ENCODE measurements at places on chromosomes 12 and 14.
A peak's percentile ranks its signal among the peaks of the same experiment; 100 is the strongest.

GRCh38 chr14:95519699-95520098 is 3.2 kb upstream of the SYNE3 start:
- peak; percentile 47 for DNase-seq

GRCh38 chr12:108231109-108231905 is 102.2 kb downstream of the WSCD2 start:
- no peak for DNase-seq

DNA sequence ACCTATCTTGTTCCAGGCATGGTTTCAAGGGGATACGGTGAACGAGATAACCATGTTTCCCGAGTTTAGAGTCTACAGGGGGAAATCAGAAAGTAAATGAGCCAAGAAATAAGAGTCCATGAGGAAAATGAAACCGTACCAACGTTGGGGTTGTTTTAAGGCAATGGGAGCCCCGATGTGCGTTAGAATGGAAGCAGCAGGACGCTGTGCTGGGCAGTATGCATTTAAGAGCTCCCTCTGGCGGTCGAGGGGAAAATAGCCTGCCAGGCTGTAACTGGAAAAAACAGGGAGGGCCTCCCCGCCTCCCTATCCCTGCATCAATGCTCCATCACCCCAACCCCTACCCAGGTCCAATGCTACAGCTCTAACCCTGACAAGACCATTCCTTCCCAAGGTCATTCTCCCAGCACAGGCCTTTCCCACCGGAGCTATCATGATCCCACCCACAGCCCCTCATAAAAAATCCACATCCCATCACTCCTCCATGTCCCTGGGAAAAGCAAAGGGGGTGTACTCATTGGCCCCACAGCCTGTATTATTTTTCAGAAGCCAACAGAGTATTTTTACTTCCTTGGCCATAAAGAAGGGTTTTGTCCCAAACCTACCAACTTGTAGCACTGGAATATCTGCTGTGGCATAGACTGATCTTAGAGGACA is 226.3 kb upstream of the NOS1 start:
- DNase-seq, result peak; percentile 65

DNA sequence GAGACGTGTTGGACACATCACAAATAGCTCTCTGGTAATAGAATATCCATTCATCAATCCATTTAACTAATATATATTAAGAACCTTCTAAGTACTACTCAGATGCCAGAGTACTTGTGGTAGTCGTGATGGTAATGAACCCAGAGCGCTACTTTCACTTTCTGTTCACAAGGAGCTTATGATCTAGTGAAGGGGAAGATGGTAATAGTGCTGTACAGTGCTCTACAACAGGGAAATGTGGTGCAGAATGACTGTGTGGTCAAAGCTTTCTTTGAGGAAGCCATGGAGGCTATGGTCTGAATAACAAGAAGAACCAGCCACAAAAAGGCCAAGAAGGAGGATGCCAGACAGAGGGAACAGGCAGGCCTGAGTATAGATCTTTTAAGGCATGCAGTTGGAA is 212.0 kb downstream of the PTPRO start:
- DNase-seq, result no peak

DNA sequence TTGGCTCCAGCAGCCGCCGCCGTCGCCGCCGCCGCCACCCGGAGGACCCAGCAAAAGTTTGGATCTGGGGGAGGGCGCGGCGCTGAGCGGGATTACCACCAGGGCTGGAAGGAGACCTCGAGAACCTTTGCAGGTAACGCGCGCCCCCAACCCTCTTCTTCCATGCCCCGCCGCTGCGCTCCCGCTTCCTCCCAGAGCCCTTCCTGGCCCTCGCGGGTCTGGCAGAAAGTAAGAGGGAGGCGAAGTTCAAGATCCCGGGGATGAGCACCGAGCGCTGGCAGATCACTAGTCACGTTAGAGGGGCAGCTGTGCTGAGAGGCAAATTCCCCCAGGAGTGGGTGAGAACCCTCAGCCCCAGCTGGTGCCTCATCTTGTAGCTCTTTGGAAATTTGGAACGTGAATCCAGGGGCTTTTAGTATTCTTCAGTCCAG is 3.9 kb downstream of the FLRT2 start:
- DNase-seq, result peak; percentile 25

DNA sequence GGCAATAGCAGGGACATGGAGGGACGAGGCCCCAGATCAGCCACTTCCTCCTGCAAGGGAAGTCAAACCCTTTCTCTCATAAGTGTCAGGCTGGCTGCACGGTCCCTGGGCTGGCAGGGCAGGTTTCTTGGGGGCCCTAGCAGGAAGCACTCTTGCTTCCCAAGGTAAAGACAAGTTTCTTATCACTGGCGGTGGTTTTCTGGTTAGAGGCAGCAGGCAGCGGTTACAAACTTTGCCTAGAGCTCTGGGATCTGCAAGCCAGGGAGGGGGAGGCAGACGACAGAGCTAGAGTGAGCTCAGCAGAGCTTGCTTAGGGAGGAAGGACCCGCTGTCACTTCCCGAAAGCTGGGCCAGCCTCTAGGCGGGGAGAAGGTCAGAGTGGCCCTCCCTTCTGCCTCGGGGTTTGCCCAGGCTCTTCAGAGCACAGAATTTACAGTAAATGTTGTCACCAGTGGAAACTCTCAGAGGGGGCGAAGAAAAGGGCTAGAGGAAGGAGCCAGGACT is 20.4 kb downstream of the BATF start:
- peak; percentile 40 for DNase-seq

- DNase-seq, result no peak
Measured at GRCh38 chr14:59484639-59485175, 390 bp downstream of the JKAMP start.

DNA sequence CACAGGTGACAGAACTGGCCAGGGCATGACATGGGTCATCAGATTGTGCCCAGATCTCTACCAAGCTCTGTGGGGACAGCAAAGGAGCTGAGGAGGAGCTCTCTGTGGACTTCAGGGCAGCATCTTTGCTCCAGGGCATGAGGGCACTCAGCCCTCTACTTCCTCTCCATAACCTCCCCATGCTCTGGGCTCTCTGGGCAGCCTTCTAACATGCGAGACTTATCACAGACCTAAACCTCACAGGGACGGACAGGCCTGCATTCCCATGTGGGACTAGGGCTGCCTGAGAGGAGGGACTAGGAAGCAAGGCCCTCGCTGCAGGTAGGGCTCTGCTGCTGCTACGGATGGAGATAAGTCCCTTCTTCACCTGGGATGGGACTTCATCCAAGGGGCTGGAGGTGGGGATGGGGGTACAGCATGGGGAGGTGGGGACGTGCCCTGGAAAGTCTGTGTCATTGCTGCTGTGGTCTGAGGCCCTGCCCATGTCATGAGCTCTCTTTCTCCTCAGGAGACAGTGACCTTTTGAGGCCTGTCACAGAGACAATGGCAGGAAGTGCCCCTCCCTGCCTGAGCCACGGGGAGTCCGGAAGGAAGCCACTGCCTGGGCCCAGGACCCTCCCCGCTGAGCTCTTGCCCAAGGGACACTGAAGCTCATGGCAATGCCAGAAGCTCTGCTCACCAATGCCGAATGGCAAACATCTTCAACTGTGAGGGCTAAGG is 44.1 kb downstream of the PITPNM2 start:
- DNase-seq, result no peak

- no peak for DNase-seq
Measured at GRCh38 chr14:34147461-34147860, 196.6 kb upstream of the EGLN3 start.

DNA sequence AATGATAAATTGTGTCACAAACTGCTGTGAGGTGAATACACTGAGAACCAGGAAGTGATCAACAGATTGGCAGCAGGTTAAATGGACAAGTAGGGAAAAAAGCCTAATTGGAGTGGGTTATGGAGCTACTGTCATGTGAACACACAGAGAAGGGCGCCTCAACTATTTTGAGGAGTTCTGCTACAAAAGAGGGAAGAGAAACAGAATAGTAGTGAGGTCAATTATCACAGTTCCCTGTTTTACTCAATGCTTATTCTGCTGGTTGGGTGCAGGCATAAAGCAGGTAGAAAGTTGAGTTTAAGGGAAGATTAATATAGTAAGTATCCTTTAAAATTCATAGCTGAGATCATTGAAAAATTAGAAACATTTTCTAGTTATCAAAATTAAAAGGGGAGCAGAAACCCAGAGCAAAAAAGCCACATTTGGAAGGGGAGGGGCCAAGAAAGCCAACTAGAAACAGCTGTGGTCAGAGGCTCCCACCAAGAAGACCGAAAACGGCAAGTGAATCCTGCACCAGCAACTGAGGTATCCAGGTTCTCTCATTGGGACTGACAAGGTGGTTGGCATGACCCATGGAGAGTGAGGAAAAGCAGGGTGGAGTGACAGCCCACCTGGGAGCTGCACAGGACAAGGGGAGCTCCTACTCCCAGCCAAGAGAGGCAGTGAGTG is 105.7 kb downstream of the ZC3H14 start:
- no peak for DNase-seq

- peak; percentile 82 for DNase-seq
Measured at GRCh38 chr12:12788675-12789368, 3.4 kb downstream of the APOLD1 start.

- peak; percentile 56 for DNase-seq
Measured at GRCh38 chr14:58151133-58152013, 640 bp downstream of the ARMH4 start.

GRCh38 chr12:68259318-68259940 is 6.0 kb upstream of the IL22 start:
- no peak for DNase-seq

DNA sequence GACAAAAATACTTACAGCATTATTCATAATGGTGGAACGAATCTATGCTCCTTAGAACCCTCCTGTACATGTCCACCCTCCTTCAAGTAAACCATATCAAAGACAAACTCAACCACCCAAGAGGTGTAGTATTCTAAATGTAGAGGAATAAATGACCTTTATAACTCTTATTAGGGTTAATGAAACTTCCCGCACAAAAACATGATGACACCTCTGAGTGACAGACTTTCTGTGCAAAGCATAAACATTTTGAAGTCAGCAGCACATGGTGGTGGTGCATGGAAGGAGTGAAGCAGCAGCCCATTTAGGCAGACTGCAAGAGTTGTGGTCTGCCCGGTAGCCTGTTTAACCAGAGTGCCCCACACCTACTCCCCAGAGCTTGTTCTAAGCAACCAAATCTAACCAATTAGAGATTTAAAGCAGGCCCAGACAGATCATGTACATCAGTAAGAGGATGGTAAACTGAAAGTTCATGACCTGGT is 615 bp upstream of the ASB8 start:
- DNase-seq, result no peak

- DNase-seq, result peak; percentile 54
Measured at GRCh38 chr14:34911209-34912150, 36.3 kb upstream of the BAZ1A start.

GRCh38 chr14:90726656-90727055 is 89.6 kb downstream of the TTC7B start:
- DNase-seq, result peak; percentile 75

DNA sequence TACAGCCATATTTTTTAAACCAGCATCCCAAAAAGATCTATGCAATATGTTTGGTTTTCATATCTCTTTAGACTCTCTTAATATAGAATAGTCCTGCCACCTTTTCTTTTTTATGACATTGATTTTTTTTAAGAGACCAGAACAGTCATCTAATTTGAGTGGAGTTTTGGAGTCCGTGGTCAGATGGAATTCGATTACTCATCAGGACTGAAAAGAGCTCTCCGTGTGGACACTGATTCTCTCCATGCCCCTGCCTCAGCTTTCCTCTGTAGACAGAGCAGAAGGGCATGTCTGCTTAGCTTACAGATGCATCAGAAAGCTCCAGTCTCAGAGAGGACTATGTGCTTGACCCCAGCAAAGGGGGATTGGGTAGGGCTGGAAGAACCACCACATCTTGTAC is 27.8 kb downstream of the SMCO2 start:
- DNase-seq, result no peak

- DNase-seq, result no peak
Measured at GRCh38 chr12:104280111-104280510, 23.4 kb upstream of the EID3 start.

- peak; percentile 79 for DNase-seq
Measured at GRCh38 chr12:57764662-57765002, 2.2 kb downstream of the CYP27B1 start.

- DNase-seq, result no peak
Measured at GRCh38 chr12:87096082-87096585, 839.9 kb upstream of the MGAT4C start.

GRCh38 chr12:86233126-86233525 is 23.1 kb downstream of the MGAT4C start:
- DNase-seq, result no peak

GRCh38 chr14:68784226-68784910 is 8.5 kb downstream of the ZFP36L1 start:
- peak; percentile 23 for DNase-seq

DNA sequence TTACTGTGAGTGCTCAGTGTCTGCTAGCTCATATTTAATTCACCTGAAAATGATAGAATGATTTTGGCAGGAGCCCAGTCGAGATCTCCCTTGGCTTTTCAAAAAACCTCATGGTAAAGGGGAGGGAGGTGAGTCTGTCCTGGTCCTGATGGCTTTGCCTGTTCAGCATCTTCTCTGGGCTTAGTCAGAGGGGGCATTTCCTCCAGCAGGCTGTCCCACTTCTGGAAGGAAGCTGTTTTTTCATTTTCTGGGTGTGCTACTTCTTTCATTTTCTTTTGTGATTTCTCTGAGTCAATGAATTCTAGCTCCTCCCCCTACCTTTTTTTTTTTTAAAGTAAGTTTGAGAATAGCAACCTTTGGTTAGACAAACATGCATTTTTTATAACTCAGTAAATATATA is 58.8 kb downstream of the TMX1 start:
- DNase-seq, result no peak

- no peak for DNase-seq
Measured at GRCh38 chr12:47801904-47802246, 17.8 kb downstream of the HDAC7 start.

- no peak for DNase-seq
Measured at GRCh38 chr12:27653661-27654060, 42.6 kb upstream of the REP15 start.

DNA sequence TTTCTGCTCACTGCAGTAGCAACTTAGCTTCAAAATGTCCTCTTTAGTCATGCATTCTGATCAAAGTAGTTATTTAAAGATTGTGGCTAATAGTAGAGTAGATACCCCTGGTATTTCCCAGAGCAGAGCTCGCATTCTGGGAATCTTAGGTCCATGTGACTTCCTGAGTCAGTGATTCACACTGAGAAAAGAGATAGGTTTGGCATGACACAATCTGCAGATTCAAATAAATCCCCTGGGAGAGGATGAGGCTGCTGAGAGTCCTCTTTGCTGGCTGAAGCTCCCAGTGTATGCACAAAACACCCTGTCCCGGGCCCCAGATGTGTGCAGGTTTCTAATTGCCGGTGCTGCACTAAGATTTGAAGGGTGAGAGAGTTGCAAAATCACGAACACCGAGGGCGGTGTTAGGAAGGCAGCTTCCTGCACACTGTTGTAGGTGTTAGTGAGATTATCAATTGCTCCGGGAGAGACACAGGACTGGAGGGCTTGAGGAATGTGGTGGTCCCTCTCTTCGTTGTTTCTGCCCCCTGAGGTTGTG is 233.2 kb downstream of the NRXN3 start:
- no peak for DNase-seq

- DNase-seq, result no peak
Measured at GRCh38 chr14:65170768-65171507, 68.6 kb upstream of the MAX start.

GRCh38 chr12:13275241-13276085 is 78.9 kb downstream of the EMP1 start:
- no peak for DNase-seq

- DNase-seq, result peak; percentile 45
Measured at GRCh38 chr12:106345746-106346145, 11.8 kb upstream of the POLR3B start.
